ENCODE measurements at places on chromosomes 6 and 20.

GRCh38 chr20:61964675-61965605 is 100.7 kb downstream of the TAF4 start:
- no peak for DNase-seq

DNA sequence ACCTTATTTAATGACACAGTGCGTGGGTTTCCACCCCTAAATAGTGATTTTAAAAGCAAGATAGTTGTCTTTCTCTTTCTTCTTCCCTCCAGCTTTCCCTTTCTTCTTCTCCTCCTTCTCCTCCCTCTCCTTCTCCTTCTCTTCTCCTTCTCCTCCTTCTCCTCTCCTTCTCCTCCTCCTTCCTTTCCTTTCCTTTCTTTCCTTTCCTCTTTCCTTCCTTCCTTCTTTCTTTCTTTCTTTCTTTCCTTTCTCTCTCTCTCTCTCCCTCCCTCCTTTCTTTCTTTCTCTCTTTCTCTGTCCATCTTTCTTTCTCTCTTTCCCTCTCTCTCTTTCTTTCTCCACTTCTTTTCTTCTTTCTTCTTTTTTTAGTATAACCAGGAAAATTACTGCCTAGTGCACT is 670.6 kb downstream of the GRIK2 start:
- DNase-seq: no peak

GRCh38 chr6:89475101-89475500 is 42.1 kb downstream of the ANKRD6 start:
- no peak for DNase-seq

- DNase-seq: no peak
Observed at GRCh38 chr6:109824105-109824504, 133.0 kb downstream of the FIG4 start.

DNA sequence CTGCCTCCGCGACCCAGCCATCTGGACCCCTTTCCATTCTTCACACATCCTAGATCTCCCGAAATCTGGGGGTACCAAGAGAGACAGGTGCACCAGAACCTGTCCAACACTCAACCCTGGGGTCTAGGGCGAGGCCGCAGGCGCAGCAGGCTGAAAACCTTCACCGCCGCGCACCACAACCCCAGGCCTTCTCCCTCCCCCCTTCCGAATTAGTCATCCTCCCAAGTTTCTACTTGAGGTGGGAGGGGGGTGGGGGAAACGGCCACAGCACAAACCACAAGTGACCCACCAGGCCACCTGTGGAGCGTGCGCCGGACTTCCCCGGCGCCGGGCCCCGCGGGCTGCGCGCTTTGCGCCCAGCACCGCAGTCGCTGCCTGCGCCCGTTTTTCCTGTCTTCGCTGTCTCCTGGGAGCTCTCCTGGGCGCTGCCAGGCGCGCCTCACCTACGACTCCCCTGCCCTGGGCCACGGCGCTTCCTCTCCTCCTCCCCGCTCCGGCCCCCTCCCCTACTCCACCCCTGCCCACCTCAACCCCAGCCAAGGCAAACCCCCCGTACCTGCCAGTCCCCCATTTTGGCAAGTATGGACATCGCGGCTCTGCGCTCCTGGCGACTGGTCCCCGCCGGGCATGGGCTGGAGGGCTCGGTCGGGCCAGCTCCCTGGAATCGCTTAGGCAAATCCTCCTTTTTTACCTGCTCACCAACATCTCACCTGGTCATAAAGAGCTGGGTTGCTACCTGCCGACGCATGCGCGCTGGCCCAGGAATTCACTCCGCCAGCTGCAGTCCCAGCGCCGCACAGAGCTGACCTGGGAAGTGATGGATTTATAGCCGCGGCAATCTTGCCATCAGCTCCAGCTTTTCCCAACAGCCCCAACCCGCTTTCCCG is 4.2 kb upstream of the TFAP2A start:
- DNase-seq: no peak

DNA sequence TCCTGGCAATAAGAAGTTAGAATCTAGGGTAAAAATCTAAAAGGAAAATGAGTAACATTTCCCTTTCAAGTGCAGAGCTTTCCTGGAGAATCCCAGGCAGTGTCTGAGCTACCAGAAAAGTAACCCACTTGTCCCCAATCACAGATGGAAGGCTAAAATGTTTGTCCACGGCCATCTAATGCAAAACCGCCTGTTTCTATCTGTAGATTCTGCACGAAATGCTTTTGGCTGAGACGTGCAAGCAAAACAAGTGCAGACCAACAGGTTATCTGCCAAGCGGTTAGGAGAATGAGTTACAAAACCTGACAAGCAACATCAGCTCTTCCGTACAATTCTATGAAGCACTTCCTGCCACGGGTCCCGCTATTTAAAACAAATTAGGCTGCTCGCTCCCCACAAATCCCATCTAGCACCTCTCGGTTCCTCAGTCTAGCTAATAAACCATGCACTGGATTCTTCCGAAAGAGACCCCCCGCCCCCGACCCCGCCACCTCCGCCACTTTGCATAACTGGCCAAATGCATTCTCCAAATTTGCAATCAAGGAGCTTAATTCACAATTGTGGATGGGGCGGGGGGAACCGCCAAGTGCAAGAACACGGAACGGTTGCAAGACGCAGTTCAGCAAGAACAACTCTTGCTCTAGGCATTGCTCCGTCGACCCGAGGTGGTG is 1.4 kb downstream of the ELOVL5 start:
- peak; percentile 13 for DNase-seq

GRCh38 chr6:151493161-151493803 is 535 bp upstream of the CCDC170 start:
- no peak for DNase-seq

DNA sequence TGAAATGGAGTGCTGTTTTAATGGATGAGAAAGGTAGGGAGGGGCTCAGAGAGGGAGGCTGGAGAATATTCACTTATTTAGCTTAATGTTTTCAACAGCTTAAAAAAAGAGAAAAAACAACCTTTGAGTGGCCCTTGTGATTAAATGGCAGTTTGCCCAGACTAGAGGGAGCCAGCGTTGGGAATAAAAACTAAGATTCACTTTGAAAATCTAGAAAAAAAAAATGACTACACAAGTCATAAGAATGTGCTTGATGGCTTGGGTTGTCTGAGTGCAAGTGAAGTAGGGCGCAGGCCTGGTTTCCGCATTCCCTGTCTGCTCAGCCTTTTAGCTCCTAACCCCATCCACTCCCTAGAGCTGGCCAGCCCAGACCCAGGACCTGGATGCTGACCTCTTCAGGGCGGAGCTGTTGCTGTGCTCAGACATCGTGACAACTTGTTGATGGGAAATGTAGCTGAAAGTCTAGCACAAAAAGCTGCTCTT is 28.9 kb downstream of the UTRN start:
- DNase-seq: no peak

GRCh38 chr6:159762681-159763293 is 942 bp downstream of the ACAT2 start:
- no peak for DNase-seq

DNA sequence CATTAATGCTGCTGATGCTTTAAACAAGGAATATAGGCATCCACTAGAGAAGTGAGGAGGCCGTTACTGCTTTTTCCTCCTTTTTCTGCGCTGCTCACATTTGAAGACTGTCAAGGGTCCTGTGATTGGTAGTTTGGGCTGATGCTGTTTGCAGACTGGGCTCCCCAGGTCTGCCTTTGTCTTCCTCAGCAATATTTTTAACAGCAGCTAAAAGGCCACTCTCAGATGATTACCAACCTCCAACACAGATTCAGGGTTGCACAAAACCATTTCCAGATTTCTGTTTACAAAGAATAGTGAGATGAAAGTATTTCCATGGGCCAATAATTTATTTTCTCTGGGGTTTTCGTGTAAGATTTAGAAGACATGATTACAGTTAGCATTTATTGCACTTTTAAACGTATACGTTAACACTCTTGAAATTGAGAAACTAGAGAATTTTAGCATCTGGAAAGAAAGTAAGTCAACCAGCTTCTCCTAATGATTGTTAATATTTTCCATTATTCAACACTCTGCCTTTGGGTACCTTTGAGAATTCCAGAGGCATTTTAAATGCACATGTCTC is 475.3 kb upstream of the SOX4 start:
- no peak for DNase-seq

All from activated T-helper 1 cell treated with Interleukin-2 at 50 U/mL for 16 hours (primary cell).